Mucosa of gallbladder (tissue), 1 donor: ENCODE measurements at places on chromosomes 2 and 18.
A peak's percentile ranks its signal among the peaks of the same experiment; 100 is the strongest.

DNA sequence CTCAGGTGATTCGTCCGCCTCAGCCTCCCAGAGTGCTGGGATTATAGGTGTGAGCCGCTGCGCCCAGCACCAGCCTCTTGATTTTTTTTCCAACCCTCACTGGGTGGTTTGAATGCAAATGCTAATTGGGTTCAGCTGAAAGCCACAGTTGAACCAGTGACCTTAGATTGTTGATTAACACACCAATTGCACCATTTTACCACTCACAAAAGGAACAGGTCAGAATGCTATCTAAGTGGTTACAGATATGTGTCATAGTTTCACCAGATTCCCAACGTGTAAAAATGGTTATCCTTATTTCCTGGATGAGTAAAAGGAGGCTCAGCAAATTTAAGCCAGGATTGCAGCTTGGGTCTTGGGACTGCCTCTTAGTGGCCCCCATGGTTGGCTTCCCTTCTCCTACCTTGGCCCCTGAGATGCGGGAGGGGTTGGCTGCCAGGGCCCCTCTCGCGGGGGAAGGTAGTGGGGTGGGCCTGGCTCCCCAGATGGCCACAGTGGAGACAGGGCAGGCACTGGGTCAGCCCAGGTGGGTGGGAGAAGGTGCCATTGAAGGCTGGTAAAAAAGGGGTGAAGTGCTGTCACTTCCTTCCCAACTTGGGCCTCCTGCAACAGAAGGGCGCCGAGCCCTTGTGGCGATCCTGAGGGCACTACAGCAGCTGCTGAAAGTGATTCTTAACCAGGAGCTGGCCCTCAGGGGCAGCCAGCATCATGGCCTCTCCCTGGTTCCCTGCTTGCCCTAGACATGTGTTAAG, 164.9 kb upstream of the HAAO start:
- no peak for DNase-seq

GRCh38 chr2:207285473-207285815, 119.7 kb upstream of the KLF7 start:
- no peak for DNase-seq

- DNase-seq, result no peak
Measured at GRCh38 chr18:75116809-75117208, 92.1 kb downstream of the PTGR3 start.

DNA sequence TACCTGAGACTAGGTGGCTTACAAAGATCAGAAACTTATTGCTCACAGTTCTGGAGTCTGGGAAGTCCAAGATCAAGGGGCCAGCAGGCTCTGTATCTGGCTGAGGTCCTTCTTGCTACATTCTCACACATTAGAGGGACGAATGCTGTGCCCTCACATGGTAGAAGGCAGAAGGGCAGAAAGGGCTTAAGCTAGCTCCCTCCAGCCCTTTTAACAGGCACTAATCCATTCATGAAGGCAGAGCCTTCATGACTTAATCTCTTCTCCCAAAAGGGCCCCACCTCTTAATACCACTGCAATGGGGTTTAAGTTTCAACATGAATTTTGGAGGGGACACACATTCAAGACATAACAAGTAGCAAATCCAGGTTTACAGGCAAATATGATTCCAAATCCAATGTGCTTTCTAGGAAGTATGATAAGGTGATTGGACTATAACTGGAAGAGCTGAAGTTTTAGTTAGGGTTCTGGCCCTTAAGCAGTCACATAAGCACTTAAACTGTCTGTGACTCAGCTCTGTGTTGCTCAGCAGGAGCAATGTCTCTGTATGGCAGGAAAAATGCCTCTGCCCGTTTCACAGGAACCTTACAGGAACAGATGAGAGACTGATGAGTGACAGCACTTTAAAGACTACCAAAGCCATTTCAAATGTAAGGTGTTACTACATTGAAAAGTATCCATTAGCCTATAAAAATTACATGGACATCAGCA, 119.6 kb upstream of the PTPRM start:
- no peak for DNase-seq

GRCh38 chr2:120224256-120224655, 1.1 kb upstream of the TMEM185B start:
- no peak for DNase-seq

GRCh38 chr18:56542476-56542875, 95.9 kb downstream of the TXNL1 start:
- no peak for DNase-seq

DNA sequence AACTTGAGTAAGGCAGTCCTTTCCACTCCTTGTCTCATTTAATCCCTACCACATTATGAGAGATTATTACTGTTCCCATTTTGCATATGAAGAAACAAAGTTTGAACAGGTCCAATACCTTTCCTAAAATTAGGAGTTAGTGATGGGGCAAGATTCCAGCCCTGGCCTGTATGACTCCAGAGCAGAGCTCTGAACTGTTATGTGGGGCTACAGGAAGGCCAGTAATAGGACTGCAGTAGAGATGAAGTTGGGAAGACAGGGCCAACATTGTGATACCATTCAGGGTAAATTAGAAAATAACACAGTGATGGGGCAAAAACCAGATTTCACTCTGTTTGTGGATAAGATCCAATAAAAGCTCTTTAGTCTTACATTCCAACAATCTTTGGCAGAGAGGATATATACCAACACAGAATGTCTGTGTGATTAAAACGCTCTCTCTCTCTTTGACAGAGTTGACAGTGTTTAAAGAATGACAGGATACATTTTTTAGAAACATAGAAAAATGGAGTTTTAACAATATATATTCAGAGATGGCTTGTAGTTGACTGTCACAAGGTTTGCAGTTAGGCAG, 22.7 kb downstream of the KATNAL2 start:
- DNase-seq, result no peak

- no peak for DNase-seq
Measured at GRCh38 chr18:9019135-9019534, 83.4 kb upstream of the NDUFV2 start.

GRCh38 chr18:64893349-64893748, 744.5 kb upstream of the LINC00305 start:
- no peak for DNase-seq

DNA sequence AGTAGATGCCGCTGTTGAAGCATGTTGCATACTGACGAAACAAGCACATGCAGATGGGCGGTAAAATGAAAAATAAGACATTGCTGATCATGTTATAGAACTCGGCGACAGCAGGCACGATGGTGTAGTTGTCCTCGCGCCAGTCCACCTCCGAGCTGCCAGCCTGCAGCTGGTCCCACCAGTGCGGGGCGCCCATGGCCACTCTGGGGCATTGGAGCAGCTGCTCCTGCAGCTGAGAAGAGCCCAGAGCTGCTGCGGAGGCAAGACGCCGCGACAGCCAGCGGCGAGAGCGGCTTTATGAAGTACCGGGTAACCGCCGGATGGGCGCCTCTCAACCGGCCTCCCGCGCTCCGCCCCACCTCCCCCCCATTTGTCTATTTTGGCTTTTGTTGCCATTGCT, 32.6 kb upstream of the ADAM23 start:
- no peak for DNase-seq

GRCh38 chr2:212770240-212770639, 231.6 kb upstream of the ERBB4 start:
- no peak for DNase-seq

DNA sequence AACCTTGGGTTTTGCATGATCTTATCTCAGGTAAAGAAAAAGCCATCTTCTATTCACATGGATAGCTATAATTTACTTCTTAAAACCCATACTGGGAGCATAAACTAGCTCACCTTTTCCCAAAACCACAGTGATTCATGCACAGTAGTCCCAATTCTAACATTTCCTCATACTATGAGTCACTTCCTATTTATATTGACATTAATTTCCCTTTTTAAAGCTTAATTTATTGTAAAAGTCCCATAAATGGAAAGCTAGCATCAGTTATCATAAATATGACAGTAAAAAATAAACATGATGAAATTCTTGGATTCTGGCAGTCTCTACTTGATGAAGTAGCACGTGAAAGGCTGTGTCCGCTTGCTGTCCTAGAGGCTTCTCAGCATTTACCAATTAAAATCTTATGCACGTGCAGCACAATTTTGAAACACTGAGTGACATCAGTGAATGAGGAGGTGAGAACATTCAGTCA, 180.1 kb downstream of the CDH2 start:
- no peak for DNase-seq

- no peak for DNase-seq
Measured at GRCh38 chr2:47223980-47224379, 68.9 kb upstream of the STPG4 start.

DNA sequence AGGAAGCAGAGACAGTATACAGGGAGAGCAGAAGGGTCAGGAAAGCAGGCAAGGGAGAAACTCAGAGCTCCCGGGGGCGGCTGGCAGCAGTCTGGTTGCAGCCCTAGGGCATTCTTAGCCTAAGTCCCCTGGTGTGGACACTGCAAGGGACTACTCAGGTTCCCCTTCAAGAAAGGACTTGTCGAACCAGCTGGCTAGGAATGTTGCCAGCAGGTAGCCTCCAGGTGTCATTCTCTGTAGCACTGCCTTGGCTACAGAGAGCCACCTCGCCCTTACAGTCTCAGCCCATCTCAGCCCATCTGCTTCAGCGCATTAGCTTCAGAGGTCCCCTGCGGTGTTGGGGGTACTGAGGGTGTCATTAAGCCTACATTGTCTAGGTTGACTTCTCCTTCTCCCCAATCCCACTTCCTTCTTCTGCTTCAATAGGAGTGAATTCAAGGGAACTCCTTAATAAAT, 11.3 kb upstream of the TMSB10 start:
- no peak for DNase-seq

GRCh38 chr2:31219131-31219969, 2.0 kb upstream of the CAPN14 start:
- no peak for DNase-seq

- peak; percentile 83 for DNase-seq
Measured at GRCh38 chr2:23351388-23352141, 33.4 kb upstream of the KLHL29 start.
